Amygdala (tissue), 56 donors: ENCODE measurements at places on chromosomes 13 and 19.

DNA sequence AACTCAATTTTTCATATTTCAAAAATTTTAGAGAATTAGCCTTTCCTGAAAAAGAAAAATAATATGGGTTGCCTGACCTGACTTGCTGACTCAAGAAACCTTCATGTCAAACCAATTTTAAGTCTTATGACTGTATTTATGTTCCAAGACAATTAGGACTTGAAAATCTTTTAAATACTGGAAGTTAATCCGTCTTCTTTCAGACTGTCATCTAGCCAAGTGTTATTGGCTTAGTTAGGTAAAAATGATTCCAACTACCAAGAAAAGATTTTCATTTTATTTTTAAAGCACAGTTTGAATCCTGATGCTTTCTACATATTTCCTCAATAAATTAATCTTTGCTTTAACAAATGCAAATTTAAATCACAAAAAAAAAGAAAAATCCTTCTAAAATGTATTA is 337.6 kb downstream of the SLITRK6 start:
- DNase-seq: no peak

- DNase-seq: no peak
These were observed 9.0 kb upstream of the MYDGF start for GRCh38 chr19:4678881-4679790.

DNA sequence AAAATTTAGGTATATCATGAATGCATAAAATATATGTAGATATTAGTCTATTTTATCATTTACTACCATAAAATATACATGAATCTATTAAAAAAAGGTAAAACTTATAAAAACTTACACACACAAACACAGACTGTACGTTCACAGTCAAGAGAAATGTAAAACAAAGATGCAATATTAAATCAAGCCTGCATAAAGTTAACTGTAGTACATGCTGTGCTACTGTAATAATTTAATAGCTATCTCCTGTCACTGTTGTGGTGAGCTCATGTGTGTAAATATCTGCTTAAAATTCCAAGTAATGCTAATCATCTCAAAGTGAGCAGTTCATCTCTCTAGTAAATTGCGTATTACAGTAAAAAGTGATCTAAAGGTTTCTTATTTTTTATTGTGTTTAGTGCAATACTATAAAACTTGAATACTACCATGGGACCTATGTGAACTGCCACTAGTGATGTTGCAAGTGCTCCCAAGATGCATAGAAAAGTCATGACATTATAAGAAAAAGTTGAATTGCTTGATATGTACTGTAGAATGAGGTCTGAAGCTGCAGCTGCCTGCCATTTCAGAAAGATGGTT is 762 bp upstream of the ZNF233 start:
- DNase-seq: no peak

- DNase-seq: no peak
These were observed 808.6 kb upstream of the ARGLU1 start for GRCh38 chr13:107376341-107377125.

DNA sequence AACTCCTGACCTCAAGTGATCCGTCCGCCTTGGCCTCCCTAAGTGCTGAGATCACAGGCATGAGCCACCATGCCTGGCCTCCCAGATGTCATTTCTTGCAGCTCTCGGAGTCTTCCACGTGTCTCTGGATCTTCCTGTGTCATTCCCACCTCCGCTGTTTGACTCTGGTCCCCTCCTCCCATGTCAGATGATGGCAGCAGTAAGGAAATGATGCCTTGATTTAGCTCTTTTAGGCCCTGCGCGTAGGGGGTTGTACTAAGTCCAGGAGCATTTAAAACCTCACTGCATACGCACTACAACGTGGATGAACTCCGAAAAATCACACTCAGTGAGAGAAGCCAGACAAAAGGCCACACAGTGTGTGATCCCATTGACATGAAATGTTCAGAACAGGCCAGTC is 113.1 kb downstream of the GNG7 start:
- no peak for DNase-seq

DNA sequence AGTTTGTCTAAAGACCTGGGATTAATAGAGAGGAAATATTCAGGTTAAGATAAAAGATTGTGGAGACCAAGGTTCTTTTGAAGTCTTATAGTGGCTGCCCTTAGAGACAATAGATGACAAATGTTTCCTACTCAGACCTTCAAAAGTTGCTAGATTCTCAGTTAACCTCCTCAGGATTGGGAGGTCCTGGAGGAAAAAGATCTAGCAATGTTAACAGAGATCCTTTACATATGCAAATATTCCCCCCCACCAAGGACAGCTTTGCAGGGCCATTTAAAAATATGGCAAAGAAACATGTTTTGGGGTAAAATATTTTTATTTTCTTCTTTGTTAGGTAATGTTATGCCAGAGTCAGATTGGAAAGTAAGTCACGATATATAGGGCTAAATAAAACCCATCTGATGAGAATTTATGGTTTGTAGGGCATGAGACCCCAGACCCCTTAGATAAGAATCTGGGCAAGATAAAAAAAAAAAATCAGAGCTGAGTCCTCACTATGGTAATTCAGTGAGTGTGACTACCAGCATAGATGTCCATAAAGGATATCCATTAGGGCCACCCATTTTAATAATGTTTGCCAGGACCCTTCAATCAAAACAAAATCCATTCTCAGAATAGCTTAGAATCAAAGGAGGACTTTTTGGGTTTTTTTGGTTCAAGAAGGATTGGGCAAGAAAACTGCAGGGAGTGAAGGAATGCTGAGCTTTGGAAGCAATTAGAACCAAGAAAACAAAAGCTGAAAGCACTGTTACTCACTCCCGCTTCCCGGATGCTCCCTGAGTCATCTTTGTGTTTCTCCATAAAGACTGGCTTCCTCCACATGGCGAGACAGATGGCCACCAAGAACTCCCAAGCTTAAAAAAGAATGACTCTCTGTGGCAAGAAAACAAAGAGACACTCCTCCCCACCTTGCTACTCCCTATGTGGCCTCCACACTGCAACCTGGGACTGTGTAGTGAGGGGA is 28.2 kb downstream of the VSTM1 start:
- DNase-seq: no peak

DNA sequence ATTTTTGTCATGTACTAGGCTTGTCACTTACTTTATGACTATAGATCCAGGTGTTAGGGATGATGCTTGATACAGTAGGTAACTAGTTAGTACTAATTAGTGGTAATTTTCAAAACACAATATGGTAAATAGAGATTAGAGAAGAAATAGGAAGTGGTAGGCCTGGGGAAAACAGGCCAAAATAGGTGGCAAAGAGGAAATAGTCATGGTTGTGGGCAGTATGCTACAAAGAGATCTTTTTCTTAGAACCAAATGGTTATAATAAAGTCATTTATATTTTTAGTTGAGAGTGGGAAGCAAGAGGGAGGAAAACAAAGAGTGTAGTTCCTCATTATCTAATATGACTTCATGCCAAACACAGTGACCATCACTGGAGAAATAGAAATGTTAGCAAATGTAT is 9.1 kb upstream of the VWA8 start:
- no peak for DNase-seq

DNA sequence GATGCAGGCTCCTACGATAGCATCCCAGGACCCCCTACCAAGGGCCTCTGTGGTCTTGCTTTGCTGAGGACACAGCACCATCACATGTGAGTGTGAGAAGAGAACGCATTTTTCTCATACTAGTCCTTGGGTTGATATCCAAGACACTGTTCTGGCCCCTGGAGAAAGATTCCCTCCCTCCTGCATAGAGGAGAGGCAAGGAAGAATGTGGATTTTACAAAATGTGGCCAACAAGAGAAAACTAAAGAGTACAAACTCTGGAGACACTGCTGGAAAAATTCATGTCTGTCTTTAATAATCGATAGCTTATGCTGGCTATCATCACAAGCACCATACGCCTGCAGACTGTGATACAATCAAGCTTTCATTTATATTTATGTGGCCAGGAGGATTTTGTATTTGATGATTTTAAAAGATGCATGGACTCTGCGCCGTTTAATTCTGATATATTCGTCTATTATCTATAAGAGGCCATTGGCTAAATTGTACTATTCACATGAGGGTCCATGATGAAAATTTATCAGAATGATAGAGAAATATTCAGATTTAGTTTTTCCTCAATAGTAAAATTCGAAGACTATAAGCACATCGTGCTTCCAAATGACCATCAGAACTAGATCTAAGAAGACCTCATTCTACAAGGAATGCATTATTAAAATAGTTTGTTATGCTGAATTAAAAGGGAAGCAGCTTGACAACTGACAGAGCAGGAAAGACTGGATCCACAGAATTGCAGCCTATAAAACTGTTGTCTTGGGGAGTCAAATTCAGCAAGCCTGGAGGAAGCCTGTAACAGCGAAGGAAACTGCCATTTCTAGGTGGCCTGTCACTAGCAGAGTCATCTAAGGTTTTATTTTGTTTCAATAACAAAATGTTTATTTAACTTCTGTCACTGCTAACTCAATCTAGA is 578.7 kb downstream of the DIAPH3 start:
- no peak for DNase-seq

GRCh38 chr19:9782338-9782737 is 13.8 kb upstream of the ZNF846 start:
- no peak for DNase-seq

DNA sequence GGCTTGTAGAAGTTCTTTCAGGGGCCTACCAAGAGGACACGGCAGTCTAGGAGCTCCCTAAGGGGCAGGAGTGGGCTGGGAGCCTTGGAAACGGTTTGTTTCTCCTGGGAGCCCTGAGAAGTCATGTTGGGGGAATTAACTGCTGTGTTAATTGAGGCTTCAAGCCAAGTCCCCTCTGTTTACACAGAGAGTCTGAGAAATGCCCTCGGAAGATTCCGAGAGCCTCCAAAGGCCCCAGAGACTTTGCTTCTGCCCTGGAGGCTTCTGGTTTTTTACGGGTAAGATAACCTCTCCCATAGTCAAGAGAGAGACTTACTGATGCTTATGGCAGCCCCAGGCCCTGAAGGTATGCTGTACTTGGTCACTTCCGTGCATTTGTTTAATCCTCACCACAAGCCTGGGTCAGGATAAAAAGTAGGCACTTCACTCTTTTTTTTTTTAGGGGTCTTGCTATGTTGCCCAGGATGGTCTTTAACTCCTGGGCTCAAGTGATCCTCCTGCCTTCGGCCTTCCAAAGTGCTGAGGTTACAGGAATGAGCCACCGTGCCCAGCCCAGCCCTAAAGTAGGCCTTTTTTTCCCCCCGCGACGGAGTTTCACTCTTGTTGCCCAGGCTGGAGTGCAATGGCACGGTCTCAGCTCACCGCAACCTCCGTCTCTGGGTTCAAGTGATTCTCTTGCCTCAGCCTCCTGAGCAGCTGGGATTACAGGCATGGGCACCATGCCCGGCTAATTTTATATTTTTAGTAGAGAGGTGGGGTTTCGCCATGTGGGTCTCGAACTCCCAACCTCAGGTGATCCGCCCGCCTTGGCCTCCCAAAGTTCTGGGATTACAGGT is 15.2 kb downstream of the IER2 start:
- DNase-seq: no peak

GRCh38 chr19:16736709-16737108 is 17.1 kb downstream of the NWD1 start:
- DNase-seq: no peak

GRCh38 chr19:41698746-41699230 is 9.6 kb upstream of the CEACAM5 start:
- no peak for DNase-seq

DNA sequence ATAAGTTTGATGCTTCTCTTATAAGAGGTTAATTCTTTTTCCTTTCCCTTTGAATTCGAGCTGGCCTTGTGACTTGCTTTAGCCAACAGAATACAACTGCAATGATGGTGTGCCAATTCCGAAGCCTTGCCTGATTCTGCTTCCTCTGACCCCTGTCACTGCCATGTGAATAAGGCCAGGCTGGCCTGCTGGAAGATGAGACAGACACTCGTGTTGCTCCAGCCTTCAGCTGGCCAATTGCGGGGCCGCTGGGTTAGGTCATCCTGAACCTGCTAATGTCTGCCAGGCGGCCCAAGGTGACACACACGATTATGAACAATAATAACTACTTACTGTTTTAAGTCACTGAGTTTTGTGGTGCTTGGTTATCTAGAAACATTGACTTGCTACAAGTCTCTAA is 352.0 kb downstream of the MYO16 start:
- no peak for DNase-seq

DNA sequence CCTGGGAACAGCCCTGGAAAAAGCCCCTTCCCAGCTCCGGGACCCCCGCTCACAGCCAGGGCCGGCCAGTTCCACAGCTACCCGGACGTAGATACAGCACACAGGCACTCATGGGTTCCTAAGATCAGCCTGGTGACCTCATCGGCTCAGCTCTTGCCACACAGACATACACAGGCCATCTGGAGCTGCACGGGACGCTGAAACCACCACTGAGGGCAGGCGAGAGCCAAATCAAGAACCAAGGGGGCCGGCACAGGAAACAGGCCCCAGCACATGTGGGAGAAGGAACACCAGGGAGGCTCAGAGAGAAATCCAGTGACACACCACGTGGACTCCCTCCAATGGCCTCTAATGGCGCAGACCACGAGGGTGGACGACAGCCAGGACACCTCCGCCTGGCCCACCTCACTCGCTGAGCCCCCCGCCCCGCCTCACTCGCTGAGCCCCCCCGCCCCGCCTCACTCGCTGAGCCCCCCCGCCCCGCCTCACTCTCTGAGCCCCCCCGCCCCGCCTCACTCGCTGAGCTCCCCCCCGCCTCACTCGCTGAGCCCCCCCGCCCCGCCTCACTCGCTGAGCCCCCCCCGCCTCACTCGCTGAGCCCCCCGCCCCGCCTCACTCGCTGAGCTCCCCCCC is 69.7 kb upstream of the C13orf46 start:
- no peak for DNase-seq

DNA sequence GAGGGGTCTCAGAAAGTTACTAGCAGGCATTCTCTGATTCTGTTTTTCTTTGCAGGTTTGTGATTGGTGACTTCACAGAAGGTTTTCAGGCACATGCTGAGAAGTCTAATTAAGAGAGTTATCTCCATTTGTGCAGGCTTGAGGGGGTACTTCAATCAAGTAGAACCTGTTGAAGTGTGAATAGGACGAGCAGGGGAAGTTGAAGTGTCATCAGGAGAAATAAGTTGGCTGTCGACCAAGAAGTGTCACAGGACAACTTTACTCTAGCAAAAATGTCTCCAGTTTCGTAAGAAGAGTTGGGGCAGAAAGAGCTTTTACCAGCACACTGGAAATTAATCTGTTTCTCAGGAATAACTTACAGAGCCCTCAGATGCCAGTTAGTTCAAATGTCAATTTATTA is 576.5 kb upstream of the SLITRK5 start:
- no peak for DNase-seq

DNA sequence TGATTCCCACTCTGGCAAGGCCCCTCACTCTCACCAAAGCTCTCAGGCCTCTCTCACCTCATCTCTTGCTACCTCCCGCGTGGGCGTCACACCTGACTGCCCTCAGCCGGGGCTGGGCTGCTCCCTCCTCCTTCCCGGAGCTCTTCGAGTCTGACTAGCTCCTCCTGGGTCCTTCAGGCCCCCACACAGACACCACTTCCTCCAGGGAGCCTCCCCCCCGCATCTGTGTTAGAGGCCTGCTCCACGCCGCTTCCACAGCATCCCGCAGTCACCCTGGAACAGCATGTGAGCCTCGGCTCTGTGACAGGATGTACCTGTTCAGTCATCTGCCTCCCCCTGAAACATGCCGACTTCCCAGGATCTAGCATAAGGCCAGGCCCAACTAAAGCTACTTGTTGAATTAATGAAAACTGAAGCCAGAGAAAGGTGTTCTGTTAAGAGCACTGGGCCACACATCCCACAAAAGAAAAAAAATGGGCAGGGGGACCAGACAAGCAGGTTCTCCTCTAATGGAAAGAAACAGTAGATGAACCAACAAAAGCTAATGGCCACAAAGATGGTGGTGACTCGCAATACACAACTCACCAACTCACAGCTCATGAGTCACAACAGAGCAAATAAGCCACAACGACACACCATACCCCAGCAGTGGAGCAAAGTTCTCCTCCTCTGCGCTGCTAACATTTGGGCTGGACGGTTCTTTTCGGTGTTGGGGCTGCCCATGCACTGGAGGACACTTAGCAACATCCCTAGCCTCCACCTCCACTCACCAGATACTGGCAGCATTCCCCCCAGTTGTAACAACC is 3.0 kb downstream of the PPP6R1 start:
- no peak for DNase-seq
